ENCODE measurements at places on chromosomes 6 and 20.

- no peak for DNase-seq
Observed at GRCh38 chr6:89197141-89197540, 20.0 kb downstream of the GABRR1 start.

DNA sequence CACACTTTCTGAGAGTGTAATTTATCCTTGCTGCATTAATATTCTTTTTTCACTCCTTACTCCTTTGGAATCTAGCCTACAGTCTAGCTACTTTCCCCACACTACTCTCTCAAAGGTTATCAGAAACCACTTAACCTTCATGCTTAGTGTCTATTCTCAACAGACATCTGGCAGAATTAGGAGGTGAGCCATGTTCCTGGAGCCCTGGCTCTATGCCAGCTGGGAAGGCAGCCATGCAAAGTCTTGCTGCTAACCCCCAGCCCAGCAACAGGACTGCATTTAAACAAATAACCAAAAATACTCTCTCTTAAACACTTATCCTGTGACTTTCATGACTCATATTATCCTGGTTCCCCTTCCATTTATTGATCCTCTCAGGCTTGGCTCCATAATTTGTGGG is 260.2 kb downstream of the BCKDHB start:
- no peak for DNase-seq

- no peak for DNase-seq
Observed at GRCh38 chr6:15363164-15363522, 117.3 kb downstream of the JARID2 start.

DNA sequence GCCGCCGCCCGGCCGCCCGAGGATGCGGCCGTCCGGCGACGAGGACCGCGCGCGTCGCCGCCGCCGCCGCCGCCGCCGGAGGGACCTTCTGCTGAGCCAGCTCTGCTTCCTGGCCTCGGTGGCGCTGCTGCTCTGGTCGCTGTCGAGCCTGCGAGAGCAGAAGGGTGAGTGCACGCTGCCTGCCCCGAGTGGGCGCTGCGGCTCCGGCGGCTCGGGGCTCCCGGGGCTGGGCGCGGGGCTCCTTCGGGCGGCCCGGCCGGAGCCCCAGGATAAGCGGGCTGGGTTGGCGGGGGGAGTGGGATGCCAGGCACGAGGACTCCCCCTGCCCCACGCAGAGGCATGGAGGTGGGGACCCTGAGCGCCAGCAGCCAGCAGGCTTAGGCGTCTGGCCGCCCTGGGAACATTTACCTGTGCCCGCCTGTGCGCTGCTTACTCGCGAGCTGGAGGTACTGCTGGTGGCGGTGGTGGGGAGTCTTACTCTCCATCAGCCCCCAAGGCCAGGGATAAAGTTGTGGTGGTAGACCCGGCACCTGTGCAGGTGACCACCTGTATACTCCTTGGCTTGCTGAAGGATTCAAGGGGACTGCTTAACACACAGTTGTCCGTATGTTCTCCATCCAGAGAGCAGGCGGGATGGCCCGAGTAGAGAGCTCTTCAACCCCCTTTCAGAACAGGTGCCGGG is 520 bp downstream of the SLC24A3 start:
- DNase-seq: no peak

DNA sequence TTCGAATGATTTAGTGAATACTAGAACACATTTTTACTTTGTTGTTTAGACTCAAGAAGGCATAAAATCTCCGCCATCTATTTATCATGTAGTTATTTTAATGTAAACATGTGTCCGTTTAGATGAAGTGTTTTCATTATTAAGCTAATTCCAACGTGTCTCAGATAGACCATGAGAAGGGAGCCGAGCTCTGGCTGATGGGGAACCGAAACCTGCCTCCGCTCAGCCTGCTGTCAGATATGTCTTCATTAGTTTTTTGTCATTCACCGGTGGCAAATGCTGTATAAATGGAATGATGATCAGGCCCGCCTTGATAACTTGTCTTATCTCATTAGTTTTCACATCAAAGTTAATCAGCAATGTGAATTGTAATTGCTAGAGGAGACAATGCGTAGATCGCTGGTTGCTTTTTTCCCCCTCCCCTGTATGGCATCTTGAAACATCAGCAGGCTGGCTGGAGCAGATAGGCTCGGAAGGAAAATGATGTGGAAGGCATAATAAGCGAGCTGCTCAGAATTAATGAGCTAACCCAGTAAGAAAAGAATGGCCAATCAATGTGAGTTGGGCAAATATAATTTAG is 136.4 kb downstream of the LINC00237 start:
- no peak for DNase-seq

GRCh38 chr6:16334671-16335070 is 96.3 kb downstream of the GMPR start:
- no peak for DNase-seq

DNA sequence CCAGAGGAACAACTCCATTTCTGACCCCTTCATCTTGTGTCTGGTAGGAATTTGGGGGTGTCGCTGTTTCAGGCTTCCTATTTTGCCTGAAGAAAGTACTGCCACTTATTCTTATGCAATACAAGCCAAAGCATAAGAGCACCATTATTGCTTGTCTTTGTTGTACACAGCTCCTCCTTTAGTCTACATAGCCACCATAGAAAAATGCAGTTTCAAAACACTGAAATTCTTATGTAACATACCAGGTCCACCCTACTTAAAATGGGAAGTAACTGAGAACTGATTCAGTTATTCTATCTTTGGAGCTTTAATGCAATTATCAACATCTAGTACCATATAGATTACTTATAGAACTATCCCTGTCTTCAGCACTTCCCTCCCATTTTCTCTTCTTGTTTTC is 255.5 kb downstream of the ARHGAP18 start:
- DNase-seq: no peak
